ENCODE measurements at places on chromosomes 5 and 9.

DNA sequence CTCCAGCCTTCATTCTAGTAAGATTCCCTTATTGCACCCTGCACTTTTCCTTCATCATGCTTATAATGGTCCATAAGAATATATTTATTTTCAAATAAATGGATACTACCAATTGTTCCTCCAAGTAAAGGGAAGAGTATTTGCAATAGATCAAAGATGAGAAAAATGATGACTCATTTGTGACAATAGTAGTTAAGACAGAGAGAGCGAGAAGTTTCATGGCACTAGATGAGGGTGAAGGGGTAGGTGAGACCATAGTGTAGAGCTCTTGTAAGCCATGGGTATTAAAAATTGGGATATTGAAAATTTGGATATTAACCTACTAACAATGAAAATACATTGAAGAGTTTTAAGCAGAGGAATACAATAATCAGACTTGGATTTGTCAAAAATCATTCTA is 404.6 kb downstream of the EFNA5 start:
- DNase-seq = no peak
- H3K4me3 ChIP-seq = no peak overlapping the region
- H3K27ac ChIP-seq = no peak overlapping the region
- no peaks in the 10 kb centered on the region for H3K36me3 ChIP-seq

DNA sequence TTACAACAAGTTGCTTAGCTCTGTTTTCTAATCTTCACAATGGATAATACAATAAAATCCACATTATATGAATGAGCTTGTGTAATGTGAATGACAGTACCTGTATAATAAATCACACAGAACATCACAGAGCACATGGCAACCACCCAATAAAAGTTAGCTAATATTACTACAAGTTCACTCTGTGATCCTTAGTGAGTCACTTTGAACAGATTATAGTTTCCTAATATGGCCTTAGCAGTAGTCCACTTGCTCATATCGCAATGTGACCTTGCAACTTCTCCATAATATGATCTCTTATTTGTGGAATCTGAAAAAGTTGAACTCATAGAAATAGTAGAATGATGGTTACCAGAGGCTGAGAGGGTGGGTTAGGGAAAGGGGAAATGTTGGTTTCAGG is 361.3 kb downstream of the PTPRD start:
- no peak for DNase-seq
- H3K4me1 ChIP-seq = peaks cover 10% of the 10 kb centered on the region
- H3K36me3 ChIP-seq = no peaks in the 10 kb centered on the region
- no peaks in the 10 kb centered on the region for H3K27me3 ChIP-seq
- no peak overlapping the region for H3K27ac ChIP-seq

DNA sequence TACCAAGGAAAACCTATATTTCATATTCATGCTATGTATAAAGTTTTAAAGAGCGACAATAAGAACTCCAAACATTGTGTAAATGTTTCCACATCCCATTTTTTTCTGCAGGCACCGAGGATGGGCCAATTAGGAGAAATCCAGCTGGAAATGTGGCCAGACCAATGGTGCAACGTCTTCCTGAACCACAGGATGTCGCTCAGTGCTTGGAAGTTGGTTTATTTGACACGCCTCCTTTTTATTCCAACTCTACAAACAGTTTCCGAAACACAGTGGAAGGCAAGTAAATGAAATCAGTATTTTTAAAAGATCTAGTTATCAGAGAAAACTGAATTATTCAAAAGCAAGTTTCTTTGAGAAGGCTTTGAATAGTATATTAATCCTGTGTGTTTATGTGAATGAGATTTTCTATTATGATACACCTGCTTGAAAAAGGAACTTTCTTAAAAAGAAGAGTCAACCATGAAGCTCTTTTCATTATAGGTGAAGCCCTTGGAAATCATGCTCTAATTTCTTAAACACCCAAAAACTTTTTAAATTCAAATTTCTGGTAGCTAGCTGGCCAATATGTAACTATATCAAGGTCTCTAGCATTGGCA is 9.1 kb downstream of the TYRP1 start:
- H3K36me3 ChIP-seq = no peaks in the 10 kb centered on the region
- no peaks in the 10 kb centered on the region for H3K4me1 ChIP-seq
- no peak overlapping the region for H3K27ac ChIP-seq
- H3K4me3 ChIP-seq = no peak overlapping the region

DNA sequence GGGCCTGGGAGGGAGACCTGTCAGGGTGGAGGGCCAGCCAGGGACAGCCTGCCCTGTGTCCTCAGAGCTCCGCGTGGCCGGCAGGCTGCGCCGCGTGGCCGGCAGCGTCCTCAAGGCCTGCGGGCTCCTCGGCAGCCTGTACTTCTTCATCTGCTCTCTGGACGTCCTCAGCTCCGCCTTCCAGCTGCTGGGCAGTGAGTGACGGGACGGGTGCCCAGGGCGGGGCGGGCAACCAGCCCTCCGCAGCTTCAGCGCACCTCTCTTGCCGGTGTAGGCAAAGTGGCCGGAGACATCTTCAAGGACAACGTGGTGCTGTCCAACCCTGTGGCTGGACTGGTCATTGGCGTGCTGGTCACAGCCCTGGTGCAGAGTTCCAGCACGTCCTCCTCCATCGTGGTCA is 1.8 kb downstream of the SLC34A3 start:
- no peak overlapping the region for H3K4me3 ChIP-seq
- DNase-seq = no peak
- H3K36me3 ChIP-seq = no peaks in the 10 kb centered on the region
- H3K4me1 ChIP-seq = peaks cover 15% of the 10 kb centered on the region
- no peak overlapping the region for H3K27ac ChIP-seq

- H3K36me3 ChIP-seq = no peaks in the 10 kb centered on the region
- no peak overlapping the region for H3K4me3 ChIP-seq
- H3K27ac ChIP-seq = no peak overlapping the region
- no peak for DNase-seq
These were observed 1533.3 kb upstream of the WWC1 start for GRCh38 chr5:166758151-166758550.

GRCh38 chr5:60687927-60688720 is 11.8 kb downstream of the DEPDC1B start:
- H3K36me3 ChIP-seq = peaks cover 25% of the 10 kb centered on the region
- no peak for DNase-seq
- H3K4me3 ChIP-seq = no peak overlapping the region
- no peak overlapping the region for H3K27ac ChIP-seq
- H3K27me3 ChIP-seq = no peaks in the 10 kb centered on the region
- H3K4me1 ChIP-seq = peaks cover 13% of the 10 kb centered on the region

Data from progenitor cell of endocrine pancreas (in vitro differentiated cells).